ENCODE measurements at places on chromosomes 1 and 21. TPM values are rescaled to one million over a fixed set of nuclear protein-coding genes. Genes with fewer than 3 reads are reported as not detected.

DNA sequence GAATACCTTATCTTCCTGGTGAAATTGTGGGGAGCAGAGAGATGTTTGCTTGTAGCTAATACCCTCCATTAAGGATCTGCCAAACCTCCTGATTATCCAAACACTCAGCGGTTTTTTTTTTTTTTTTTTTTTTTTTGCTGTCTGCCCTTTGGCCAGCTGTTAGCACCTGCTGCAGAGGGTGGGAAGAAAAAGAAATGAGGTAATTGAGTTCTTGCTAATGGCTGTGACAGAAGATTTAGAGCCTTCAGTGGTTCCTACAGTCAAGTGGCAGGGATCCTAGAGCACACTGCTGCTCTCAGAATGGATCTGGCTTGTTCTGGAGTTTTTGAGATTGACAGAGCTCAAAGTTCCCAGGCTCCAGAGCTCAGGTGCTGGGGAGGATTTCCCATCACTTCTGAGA, 342.5 kb downstream of the DISC1 start:
- no peak for ATAC-seq

GRCh38 chr1:228860911-228861831, 125.9 kb downstream of the RHOU start:
- ATAC-seq: peak; percentile 88

GRCh38 chr1:116804736-116805135, 50.5 kb downstream of the CD2 start:
- ATAC-seq: peak; percentile 42

DNA sequence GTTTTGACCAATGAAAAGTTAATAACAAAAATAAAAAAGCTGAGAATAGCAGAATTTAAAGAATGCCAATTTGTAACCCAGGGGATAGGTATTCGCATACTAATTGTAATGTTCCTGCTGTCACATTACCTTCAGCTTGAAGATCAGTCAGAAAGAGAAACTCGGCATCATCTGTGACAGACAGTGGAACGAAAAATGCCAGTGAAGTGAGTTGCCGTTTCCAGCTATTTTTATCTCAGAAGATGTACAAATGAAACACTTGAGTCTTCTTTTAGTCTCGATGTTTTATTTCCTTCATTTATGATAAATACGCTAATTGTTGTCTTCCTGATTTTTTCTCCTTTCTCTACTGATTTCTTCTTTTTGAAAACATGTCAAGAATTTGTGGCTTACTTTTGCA, 26.1 kb downstream of the RGS21 start:
- no peak for ATAC-seq

DNA sequence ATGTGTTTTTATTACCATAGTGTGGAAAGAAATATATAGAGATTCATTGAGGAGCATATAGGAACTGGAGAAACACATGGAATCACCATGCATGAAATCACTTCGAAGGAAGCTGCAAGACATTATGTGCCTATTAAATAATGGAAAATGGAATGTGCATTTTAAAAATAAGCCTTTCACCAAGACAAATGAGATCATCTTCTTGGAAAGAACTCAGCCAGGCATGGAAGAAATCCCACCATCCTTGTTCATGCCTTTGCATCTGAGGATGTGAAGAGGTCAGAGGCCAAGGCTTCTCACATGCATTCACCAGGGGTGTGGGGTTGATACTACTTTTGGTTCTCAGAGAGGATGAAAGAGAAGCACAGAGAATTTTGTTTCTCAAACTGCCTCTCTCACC, 50.0 kb downstream of the C1orf198 start:
- no peak for ATAC-seq

DNA sequence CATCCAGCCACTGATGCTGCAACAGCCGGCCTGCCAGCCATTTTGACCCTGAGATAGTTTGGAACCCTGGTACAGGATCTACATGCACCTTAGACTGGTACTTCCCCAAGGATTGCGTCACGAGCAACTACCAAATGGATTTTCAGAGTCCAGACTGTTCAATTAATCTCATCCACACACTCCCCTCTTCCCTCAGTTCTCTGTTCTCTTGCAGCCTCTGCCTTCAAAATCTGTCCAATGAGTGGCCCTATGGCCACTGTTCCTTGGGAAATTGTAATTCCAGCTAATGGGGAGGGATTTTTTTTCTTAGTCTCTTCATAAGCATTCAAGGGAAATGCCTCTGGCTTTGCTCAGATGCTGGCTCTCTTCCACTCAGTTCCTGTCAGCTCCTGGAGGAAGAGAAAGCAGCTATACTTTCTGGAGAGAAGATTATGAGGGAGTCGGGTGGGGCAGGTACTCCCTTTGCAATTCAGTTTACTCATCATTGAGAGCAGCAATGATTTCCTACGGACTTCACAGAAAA, 19.8 kb upstream of the UAP1 start:
- ATAC-seq: no peak

- ATAC-seq: no peak
These were observed 225.5 kb downstream of the ATG4C start for GRCh38 chr1:63009421-63009820.

GRCh38 chr21:38470755-38471154, 27.5 kb downstream of the ERG start:
- no peak for ATAC-seq

- no peak for ATAC-seq
These were observed 257.4 kb upstream of the USP25 start for GRCh38 chr21:15472108-15473040.

GRCh38 chr1:25033030-25033827, 103.2 kb upstream of the RUNX3 start:
- ATAC-seq: no peak

DNA sequence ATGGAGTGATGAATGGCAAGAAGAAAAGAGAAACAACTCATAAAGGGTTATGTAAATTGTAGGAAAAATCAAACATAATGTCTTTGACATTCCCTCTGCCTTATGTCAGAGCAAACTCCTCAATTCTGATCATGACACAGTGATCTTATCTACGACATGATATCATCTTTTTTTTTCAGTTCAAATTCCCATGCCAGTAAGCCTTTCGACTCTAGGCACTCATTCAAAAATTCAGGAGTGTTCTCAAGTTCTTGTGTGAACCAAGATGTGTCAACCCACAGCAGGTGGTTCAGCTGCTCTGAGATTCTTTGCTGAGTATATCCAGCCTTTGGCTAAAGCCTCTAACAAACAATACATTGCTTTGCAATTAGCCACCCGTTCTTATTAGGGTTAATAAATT, 97.1 kb upstream of the ESRRG start:
- no peak for ATAC-seq

DNA sequence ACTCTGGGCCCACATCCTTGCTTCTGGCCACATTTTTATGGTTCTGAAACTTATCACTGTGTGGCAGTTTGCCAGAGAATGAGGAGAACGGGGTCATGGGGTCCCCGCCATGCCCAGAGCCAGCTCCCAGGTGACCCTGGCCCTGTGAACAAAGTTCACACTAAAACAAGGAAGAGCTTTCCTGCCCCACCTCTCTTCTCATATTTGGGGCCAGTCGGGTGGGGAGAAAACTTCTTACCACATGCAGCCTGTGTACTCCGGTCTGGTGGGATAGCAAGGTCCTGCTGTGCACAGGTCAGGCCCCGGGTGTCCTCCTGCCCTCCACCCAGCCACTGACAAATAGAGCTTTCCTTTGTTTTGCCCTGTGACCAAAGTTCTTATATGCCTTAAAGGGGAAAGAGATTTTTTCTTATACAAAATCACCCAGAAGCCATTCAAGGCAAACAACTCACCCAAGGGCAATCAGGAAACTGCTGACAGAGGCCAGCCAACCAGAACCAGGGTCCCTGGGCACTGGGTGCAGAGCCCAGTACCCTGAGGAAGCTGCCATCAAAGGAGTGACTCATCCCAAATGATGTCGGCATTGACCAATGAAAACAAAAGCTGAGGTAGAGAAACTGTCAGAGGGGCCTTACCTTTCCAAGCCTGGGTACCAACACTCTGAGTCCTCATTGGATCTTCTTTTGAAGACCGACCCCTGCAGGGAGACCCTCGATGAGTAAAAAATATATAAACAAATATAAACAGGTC, 53.6 kb downstream of the OLIG1 start:
- no peak for ATAC-seq

- ATAC-seq: no peak
These were observed 84.9 kb downstream of the FOXJ3 start for GRCh38 chr1:42250164-42250563.

DNA sequence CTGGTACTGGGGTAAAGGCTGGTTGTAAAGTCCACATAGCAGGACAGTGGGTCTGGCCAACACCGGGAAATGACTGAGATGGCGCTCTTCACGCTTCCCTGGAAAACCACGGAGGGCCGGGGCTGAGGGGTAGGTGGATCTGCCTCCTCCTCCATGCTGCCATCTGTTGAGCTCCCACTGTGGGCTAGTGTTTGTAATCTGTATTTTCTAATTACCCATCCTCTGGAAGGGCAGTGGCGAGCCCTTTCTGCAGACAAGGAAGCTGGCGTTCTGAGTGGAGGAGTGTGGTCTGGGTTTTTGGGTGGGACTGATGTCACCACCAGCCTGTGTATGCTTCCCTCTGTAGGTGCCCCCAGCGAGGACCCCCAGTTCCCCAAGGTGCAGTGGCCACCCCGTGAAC, 34.1 kb upstream of the LHX4 start:
- ATAC-seq: no peak

DNA sequence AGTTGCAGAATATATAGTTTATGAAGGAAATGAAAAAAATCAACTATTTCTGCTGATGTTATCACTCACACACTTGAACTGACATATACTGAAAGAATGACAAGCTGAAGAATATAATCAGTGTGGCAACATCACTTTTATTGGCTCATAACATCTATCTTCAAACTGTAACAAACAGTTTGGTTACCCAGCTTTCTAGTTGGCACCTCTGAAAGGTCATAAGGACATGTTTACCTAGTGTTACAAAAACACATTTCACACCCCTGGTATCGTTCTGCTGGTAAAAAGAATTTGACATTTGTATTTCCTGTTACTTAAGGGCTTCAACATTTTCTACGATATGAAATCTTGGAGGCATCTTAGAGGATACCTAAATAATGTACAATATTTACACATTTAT, 1267.0 kb upstream of the NCAM2 start:
- no peak for ATAC-seq

DNA sequence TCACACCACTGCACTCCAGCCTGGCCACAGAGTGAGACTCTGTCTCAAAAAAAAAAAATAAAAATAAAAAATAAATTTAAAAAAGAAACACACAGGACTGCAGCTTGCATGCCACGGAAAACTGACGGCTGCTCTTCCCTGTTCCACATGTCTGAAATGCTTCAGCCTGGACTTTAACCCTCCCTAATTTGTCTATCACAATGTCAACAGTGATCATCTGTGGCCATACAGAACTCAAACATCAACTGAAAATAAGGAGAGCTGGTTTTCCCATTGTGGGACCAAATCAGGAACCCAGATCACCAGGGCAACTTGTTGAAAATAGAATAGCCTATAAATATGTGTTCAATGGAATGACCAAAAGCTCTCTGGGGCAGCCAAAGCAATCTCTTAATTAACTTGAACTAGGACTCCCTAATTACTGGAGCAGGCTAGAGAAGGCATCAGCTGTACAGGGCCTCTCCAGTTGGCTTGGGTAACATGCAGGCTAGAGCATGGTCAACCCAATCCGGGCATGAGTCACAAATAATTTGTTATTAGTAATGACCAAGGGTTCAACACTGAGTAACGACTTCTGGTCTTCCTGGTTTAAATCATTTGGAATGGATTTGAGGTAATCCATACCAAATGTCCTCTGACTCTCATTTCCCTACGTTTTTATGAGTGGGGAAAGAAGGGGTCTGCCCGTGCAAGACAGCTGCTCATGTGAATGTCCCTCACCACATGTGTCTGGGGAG, 62.7 kb upstream of the KAZN start:
- no peak for ATAC-seq

DNA sequence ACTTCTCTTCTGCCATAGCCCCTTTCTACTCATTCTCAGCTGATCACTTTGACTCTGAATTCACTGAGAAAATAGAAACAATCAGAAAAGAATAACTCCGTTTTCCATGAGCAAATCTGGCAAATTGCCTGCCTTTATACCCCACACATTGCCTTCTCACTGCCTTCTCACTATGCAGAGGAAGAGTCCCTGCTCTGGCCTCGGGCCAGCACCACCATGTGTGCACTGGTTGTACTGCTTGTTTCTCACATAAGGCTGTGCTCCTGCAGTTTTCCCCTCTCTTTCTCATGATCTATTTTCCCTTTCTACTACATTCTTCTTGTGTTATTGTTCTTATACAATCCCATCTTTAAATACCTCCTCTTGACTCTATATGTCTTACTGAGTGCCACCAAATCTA, 2.3 kb upstream of the HMGCS2 start:
- ATAC-seq: no peak

- peak; percentile 86 for ATAC-seq
These were observed 104.1 kb downstream of the XCL2 start for GRCh38 chr1:168439456-168440375.

DNA sequence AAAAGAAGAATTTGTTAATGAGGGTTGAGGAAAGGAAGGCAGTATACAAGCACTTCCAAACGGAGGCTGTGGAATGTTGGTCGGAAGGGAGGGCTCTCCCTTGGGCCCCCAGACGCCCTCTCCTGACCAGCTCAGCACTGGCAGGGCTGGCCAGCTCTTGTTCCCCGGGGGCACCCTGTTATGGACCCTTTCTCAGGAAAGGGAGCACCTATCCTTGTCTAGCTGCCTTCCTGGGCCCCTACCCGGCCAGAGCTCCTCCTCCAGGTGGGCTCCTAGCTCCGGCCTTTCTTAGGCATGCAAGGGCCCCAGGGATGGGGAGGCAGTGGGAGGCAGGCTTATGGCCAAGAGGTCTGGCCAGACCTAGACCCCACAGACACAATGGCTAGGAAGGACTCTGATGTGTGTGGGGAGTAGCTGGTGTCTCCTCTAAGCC, 926 bp downstream of the BLACAT1 start:
- no peak for ATAC-seq

DNA sequence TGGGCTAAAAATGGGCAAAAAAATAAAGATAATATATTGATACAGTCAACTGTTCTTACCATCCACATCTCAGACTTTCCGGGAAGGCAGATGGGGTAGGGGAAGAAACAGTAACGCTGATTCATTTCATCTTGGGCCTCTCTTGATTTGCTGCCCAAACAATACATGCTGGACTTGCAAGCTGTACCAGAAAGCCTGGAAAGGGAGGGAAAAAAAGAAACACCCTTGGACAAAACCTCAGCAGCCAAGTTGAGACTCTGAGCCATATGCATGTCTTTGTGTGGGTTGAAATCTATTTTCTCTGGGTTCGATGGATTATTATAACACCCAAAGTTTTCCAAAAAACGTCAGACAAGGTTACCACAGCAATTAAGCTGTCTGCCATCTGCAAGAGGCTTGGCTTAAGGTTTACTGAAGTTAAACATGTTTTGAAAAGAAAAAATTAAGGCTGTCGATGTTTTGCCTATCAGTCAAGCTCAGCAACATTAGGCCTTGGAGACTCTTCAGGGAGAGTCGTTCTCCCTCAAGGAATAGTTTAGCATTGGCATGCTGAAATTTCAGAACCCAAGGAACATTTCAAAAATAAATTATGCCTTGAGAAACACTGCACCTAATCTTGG, 71.2 kb downstream of the PSMG1 start:
- ATAC-seq: no peak

SYCP1 gene
- not detected for total RNA-seq

RNPC3 gene
- total RNA-seq: 14.2 TPM

TMEM52 gene
- total RNA-seq: 1.8 TPM

APP gene
- total RNA-seq: 46.6 TPM

TAS1R3 gene
- total RNA-seq: 0.71 TPM

ANKRD35 gene
- total RNA-seq: 0.29 TPM

Data from activated T-helper 17 cell treated with anti-CD3 and anti-CD28 coated beads, Interleukin-2, amount 50 U/mL, for 72 hours (primary cell).